Ascending aorta (tissue), 2 donors: ENCODE measurements at places on chromosomes 16 and 17.

DNA sequence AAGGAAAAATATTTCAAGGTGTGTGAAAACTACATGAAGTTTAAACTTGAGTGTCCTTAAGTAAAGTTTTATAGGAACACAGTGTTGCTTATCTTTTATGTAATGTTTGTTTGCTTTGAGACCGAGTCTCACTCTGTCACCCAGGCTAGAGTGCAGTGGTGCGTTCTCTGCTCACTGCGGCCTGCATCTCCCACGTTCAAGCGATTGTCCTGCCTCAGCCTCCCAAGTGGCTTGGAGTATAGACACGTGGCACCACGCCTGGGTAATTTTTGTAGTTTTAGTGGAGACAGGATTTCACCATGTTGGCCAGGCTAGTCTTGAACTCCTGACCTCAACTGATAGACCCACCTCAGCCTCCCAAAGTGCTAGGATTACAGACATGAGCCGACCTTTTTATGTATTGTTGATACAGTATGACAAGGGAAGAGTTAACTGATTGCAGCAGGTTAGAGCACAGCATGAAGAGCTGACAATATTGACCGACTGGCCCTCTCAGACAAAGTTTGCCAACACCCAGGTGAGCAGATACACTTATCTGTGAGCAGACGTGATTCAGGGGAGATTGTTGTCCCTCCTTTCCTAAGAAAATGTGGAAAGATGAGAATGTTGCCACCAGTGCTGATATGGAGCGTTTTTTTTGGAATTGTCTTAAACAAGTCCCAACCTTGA is 373.7 kb downstream of the WWOX start:
- no peak for DNase-seq

DNA sequence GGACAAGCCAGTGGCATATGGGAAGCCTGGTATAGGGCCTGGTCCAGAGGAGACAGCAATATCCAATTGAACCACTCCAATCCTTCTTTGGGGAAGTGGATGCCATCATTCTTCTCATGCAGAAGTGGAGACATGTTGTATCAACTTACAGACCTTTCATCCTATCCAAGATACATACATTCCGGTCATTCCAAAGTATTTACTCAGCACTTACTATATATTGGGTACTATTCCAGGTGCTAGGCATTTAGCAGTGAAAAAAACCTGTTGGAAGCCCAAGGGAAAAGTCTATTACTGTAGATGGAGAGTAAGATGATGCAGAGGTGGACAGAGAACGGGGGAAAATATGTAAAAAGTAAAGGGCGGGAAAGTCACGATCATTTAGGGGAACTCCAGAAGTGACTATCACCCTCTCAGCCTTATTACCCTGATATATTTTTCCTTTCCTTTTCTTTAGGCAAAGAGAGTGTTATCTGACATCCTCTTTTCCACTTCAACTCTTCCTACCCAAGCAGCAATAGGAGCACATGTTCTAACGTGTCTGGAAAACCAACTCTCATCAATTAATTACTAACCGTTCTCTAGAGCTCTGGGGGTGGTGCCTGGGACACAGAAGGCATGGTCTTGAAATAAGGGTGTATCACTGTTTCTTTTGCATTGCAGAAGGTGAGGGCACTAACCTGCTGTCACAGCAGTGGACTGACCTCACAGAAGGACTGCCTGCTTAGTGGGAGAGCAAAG is 210.1 kb upstream of the MAF start:
- DNase-seq, result no peak

DNA sequence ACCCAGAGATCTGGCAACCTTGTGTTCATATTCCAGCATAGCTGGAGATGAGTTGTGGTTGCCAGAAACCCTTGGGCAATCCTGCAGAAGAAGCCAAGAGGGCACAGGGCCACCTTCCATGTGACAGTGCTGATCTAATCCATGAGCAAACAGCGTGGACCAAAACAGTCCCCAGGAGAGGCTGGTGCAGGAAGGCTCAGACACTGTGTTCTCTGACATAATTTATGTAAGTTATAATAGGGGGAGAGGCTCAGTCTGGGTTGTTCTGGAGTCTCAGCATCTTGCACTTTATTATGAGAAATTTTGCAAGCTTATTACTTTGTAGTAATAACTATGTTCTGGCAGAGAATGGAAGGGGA is 273.9 kb downstream of the HAPSTR1 start:
- DNase-seq, result peak; percentile 66

DNA sequence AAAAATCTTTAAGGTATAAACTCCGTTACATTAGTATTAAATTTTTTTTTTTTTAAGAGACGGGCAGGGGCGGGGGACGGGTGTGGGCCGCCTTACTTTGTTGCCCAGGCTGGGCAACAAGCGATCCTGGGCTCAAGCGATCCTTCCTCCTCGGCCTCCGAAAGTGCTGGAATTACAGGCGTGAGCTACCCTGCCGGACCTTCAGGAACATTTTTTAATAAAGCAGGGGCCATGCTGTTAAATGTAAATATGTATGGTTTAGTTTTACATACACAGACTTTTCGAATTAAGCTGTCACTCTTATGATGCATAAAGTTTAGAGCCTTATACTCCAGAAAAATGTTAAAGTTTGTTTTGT is 2.4 kb downstream of the PPM1D start:
- DNase-seq, result no peak

GRCh38 chr17:39171933-39172332 is 6.0 kb upstream of the ARL5C start:
- DNase-seq, result no peak

DNA sequence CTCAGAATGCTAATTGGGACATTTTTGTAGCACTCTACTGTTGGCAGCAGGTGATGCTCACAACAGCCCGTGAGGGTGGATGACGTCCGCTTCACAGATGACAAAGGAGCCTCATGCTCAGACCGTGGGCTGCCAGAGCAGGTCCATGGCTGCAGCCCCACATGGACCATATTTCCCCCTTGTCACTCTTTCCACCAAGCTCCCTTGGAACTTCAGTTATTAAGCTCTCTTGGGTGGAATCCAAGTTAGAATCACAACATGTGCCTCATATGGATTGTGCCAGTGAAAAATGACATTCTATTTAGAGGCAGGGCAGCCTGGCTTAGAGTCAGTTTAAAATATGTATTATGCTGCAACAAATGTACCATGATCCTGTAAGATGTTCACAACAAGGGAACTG is 33.2 kb upstream of the STH start:
- DNase-seq, result no peak

DNA sequence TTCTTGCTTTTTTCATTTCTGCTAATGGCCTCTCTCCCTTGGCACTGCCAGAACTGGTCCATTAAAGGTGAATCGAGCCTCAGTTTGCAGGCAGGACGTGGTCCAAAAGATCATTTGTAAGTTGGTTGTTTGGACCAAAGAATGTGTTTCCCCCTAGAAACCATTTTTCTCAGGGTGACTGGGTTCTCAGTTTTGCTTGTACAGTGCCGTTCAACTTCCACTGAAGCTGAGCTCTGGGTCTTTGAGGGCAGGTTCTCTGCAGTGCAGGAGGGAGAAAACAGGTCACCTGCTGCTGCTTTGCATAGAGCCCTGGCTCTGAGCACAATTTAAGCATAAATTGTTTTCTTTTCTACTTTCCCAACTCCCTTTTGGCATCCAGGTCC is 9.0 kb upstream of the AMZ2 start:
- no peak for DNase-seq

GRCh38 chr17:72092710-72093322 is 28.0 kb upstream of the SOX9 start:
- DNase-seq, result no peak

DNA sequence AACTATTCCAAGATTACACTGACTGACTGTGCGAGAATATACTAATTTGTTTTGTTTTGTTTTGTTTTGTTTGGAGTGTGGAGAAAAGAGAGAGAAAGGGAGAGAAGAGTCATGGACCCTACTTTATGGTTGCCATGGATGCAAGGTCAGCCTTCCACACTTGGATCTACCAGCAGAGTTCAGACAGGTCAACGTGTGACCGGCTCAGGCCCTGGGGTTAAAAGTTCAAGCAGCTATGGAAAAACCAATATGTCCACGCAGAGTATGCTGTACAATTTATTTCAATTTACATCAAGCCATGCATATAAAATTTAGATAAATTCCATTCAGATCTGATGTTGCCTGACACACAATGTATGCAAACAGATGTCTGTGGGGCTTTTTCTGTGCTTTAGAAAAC is 122.8 kb downstream of the SKAP1 start:
- no peak for DNase-seq

GRCh38 chr16:66003201-66003600 is 363.3 kb upstream of the CDH5 start:
- DNase-seq, result no peak

DNA sequence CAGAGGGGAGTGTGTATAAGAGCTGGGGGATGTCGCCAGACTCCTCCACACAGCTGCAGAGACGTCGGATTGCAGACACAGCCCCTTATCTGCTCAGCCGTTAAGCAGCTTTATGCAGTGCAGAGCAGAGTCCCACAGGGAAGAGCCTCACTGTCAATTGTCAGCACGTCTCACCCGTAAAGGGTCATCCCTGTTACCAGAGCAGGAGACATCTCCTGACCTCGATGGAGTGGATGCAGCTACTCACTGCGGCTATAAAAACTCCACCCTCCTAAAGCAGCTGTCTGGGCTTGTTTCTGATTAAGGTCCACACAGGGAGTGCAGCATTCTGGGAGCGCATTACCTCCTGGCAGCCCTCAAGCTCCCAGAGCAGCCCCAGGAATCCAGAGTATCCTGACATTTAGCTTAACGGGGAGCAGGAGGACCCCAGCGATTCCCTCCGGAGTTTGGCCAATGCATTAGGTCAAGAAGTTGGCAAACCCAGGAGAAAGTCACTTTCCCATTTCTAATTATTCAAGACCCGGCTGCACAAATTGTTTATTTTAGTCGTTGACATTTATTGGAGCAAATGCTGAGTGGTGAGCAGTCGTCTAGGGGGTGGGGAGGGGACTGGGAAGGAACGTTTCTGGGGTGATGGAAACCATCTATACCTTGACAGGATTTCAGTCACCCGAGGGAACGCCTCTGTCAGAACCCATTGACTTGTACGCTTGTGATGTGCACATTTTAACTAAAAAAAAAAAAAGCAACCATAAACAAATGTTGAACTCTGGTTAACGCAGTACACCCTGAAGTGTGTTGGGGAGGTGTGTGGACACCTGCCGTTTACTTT is 100.0 kb upstream of the ZNF469 start:
- DNase-seq, result no peak

DNA sequence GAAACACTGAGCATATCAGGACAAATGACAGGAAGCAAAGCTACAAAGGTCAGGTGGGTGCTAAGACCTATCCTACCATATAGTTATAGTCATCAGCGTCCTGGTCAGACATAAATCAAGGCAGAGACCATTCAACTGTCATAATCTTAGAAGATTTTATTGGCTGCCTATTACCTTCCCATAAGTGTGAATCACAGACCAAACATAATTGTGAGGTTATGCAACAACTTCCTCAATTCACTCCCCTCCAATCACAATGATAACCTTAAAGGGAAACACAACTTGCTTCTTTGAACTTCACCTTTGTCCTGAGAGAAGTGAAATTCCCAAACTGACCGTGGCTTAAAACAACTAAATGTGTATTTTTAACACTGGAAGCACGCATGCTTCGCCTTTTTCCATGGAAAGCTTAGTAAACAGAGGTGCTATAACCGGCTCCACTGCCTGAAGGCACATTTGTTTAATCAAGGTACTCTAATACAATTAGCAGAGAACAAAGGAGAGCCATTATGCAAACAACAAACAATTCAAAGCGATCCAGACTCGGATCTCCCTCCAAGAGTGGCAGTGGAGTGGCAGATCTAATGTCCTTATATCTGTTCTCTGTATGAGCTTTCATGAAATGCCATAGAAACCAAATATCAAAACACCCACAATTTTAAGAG is 84.9 kb downstream of the TMEM114 start:
- no peak for DNase-seq

DNA sequence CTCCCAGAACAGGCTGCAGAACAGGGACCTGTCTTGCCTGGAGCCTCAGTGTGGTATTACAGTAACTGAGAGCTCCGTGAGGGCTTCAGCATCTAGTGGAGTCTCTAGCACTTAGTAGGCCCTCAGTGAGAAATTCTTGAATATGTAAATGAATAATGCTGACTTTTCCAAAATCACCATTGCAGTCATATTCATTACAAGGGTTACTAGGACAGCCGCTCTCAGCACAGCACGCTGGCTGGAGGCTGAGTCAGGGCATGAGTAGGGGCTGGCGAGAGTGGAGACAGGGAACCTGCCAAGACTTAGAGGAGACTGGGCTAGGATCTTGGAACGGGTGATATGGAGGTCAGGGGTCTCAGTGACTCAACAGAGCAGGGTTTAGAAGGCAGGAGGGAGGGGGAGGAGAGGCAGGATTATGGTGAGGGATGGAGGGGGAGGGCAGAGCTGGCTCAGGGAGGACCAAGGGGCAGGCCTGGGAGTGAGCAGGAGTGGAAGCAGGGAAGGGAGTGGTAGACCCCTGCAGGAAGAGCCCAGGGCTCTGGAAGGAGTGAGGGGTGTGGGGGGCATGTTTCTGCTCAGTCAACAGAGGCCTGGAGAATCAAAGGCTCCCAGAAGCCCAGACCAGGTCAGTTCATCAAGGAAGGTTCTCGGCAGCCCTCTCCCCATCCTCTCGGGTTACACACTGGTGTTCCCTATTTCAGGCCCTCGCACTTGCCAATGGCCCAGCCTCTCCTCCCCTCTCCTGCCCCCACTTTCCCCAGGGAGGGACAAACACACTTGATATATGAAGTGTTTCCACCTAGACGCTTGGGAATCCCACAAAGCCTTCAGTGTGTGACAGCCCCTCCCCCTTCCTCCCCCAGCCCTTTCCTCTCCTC is 42.3 kb downstream of the FZD2 start:
- peak; percentile 93 for DNase-seq

GRCh38 chr16:4788489-4788889 is 344 bp upstream of the SEPTIN12 start:
- DNase-seq, result no peak

DNA sequence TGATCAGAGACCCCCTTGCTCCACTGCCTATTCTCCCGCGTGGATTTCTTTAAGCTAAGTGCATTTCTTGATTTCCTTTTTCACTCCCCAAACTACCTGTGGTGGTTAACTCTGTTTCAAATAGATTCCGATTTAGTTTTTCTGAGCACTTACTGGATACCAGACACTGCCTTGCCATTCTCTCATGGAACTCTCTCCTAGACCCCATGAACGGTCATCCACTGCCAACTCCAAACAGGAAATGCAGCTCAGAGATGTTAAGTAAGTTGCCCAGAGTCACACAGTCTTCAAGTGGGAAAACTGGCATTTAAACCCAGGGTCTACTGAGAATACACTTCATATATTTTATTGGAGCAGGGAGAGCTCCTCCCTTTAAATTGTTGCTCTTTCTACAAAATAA is 199.4 kb downstream of the MAF start:
- DNase-seq, result no peak
